ENCODE measurements at places on chromosomes 6 and 20. TPM values are rescaled to one million over a fixed set of nuclear protein-coding genes. Genes with fewer than 3 reads are reported as not detected.

GRCh38 chr20:53660947-53661381 is 67.3 kb upstream of the ZNF217 start:
- DNase-seq: no peak

DNA sequence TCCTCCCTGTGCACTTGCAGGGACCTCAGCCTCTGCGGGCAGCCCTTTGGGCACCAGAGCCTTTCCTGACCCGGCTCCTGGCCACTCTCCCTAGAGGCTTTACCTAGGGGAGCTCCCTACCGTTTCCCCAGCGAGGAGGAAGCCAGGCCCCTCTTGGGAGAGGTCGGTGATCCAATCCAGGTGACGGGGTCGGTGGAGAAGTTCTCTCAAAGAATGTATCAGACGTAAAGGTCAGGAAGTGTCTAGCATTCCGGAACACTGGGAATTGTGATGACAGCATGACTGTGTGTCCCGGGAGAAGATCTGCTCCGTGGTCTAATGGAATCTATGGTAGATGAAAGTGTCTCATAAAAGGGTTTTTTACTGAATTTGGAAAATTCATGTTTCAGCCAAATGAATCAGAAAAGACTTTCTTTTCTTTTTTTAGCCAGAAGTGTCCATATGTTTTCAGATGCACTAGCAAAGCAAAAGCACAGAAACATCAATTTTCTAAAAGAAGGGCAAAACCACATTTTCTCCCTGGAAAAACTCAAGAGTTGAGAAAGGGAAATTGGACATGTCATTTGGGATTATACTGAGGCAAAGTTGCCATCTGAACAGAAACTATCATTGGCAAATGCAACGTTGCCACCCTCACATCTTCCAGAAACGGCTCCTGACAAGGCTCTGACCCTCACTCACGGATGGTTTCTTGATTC is 289.4 kb downstream of the THBS2 start:
- DNase-seq: no peak

- no peak for DNase-seq
Observed at GRCh38 chr6:518218-518617, 126.7 kb downstream of the IRF4 start.

GRCh38 chr6:14798996-14799588 is 446.8 kb upstream of the JARID2 start:
- DNase-seq: no peak

- DNase-seq: peak; percentile 15
Observed at GRCh38 chr6:6002848-6003620, 3.7 kb downstream of the NRN1 start.

DNA sequence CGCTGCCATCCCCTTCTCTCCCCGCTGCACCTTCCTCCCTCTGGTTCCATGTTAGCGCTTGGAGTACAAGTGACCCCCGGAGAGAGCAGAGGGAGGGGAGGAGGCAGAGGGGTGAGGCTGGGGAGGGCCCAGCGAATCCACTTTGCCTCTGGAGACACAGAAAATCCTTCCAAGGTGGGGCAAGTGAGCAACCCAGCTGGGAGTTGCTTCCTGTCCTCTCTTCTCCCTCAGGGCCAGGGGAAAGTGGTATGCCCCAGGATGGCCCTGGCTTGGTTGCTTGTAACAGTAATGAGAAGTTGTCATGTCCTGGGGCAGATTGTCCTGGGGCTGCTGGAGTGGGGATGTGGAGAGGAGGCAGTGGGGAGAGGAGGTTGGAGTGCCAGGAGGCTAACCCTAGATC is 691 bp upstream of the ANGPT4 start:
- DNase-seq: no peak

DNA sequence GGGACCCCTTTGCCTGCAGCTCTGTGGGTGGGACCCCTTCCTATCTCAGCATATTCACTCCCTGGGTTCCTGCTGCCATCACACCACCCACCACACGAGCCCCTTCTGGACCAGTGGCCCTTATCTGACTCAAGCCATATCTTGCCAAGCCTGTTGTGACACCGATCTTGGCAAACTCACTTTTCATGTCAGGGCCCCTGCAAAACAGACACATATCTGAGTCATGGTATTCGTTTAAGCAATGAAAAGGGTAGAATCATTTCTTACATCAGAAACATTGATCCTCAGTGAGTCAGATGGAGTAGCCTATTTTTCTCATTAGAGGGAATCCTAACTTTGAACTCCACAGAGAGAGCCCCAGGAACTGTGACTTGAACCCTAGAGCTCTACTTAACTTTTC is 10.6 kb downstream of the RAET1E start:
- DNase-seq: no peak

The PPIL6 gene
- 0.25 TPM for polyA plus RNA-seq

The FAM217A gene
- polyA plus RNA-seq: not detected

Data from endothelial cell of umbilical vein (primary cell).